Epithelial cell of umbilical artery (primary cell): ENCODE measurements at places on chromosomes 6 and 20. TPM values are rescaled to one million over a fixed set of nuclear protein-coding genes. Genes with fewer than 3 reads are reported as not detected.

SPATA2 gene
- 1.1 and 1.3 TPM in 2 replicates for total RNA-seq

KIAA0408 gene
- total RNA-seq, result not detected in 2 replicates

LZTS3 gene
- 1.4 and 2.3 TPM in 2 replicates for total RNA-seq

HRH3 gene
- total RNA-seq, result not detected in 2 replicates

ENPP3 gene
- under 0.01 TPM in 1 of 2 replicates, not detected in the other for total RNA-seq

VIP gene
- total RNA-seq, result 0.32 and 0.91 TPM in 2 replicates
